A549 (cell line): ENCODE measurements at places on chromosomes 6 and 20.

GRCh38 chr20:11267131-11267761, 593.4 kb upstream of the JAG1 start:
- DNase-seq, result peak; percentile 97

GRCh38 chr6:14701946-14702345, 543.9 kb upstream of the JARID2 start:
- DNase-seq, result no peak

DNA sequence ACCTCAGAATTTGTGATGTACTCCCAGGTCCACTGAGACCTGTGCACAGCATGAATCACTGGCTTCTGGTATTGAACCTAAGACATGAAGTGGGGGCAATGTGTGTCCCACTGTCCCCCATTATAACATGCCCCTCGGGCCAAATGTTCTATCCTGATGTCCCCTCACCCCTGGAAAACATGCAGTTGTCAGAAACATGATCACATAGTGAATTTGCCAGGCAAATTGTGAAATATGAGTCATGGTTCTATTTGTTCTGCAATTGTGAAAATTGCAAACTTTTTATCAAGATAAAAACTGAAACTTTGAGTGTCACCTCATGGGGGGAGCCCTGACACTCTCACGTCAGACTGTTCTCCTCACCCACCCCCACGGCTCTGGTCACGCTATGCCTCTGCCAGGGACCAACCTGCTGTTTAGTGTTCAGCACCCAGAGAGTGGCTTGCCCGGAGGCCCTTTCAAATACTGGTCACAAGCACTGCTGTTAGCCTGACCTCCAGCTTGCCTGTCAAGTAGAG, 305.3 kb downstream of the CLIC5 start:
- DNase-seq, result peak; percentile 2

- DNase-seq, result no peak
These were observed 117.0 kb upstream of the PMEPA1 start for GRCh38 chr20:57826666-57827287.

- no peak for DNase-seq
These were observed 9.1 kb downstream of the EBF4 start for GRCh38 chr20:2701671-2702081.

GRCh38 chr20:51910321-51911050, 108.2 kb upstream of the SALL4 start:
- DNase-seq, result peak; percentile 88

GRCh38 chr6:4272996-4273395, 137.6 kb upstream of the ECI2 start:
- DNase-seq, result no peak

- peak; percentile 52 for DNase-seq
These were observed 243.7 kb downstream of the ARID1B start for GRCh38 chr6:157020881-157021343.

GRCh38 chr6:16321341-16321710, 82.9 kb downstream of the GMPR start:
- no peak for DNase-seq

DNA sequence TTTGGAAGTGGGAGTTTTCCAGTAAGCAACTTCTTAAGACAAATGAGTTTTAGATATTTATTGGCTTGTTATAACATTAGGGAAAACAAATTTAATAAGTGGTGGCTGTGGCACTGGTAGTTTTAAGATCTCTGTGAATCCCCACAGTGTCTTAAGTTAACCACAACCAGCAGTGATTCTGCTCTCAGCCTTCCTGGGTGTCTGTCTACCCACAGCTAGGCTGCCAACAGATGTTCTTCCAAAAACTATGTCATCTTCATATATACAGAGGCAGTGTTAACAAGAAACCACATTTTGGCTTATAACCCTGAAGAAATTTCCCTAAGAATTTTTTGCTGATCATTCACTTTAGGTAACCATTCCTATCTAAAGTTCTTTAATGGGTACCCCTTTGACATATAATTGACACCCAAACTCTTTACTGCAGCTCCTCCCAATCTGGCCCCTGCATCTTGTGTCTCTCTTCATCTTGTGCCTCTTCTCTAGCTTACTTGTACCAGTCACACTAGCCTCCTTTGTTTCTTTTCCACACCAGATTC, 52.7 kb downstream of the TOP1 start:
- DNase-seq, result no peak
